Stomach (tissue), 19 donors: ENCODE measurements at places on chromosomes 1 and 21. TPM values are rescaled to one million over a fixed set of nuclear protein-coding genes. Genes with fewer than 3 reads are reported as not detected.

- DNase-seq, result peak; percentile 55
Observed at GRCh38 chr1:183331091-183331742, 87.0 kb downstream of the NMNAT2 start.

DNA sequence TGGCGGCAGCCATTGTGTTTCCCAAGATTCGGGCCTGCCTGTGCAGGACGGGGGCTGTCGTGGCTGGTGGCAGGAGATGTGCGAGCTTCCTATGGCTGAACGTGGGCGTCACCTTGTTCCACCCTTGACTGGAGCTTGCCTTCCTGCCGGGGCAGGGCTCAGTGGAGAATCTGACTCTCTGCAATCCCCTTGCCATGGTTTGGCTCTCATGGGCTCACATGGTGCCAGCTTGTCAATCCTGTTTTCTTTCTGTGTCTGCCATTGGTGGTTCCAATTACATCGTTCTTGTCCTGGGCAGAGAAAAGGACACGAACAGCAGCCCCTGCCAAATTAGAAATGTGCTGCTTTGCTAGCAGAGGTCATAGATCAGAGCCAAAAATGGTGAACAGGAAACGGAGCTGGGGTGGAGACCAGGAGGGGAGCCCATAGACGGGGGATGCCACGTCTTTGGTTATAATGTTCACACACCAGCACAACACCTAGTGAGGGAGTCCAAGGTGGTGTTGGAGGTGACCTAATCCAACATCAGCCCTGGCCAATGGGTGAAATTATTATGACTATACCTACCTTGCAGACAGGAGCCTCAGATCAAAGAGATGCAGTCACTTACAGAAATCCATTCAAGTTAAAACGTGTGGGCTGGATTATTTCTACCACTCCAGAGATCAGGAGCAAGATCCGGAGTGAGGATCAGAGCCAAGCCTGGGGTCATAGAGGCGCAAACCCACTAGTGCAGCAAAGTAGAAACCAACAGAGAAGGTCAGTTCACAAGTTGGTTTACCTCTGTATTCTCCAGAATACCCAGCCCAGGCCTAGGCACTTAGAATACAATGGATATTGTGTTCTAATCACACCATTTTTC lies 253.1 kb downstream of the SIPA1L2 start:
- DNase-seq, result no peak

DNA sequence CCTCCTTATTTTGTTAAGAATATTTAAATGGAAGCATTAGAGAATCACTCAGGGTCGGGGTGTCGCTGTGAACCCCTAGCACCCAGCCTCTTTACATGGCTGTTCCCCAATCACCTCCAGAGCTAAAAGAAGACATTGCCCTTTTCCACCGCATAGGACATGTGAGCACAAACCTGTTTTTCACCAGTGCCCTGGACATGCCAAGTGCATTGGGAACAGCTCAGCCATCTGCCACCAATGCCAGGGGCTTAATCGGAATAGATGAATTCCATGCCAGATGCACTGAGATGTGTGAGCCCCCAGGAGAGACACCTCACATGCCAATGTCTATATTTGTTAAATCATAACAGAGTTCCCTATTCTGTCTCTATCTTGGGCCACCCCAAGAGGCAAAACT lies 33.3 kb downstream of the EIF2D start:
- DNase-seq, result no peak

DNA sequence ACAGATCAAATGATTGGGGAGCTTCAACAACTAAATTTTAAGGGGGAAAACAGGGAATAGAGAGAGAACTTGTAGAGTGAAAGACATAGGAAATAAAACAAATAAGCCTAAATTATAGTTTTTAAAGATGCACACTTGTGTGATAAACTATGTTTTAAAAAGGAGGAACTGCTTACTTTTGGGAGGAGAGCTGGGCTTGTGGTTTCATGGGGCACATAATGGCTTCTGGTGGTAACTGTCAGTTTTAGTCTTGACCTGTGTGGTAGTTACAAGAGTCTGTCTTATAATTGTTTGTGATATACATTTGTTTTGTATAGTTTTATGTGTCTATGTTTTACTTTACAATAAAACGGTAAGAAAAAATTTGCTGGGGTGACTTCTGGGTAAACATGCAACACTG lies 165.3 kb downstream of the COL24A1 start:
- no peak for DNase-seq

GRCh38 chr21:25859235-25859929 lies 124.6 kb downstream of the GABPA start:
- no peak for DNase-seq

- DNase-seq, result no peak
Observed at GRCh38 chr1:27306892-27307761, 14.8 kb upstream of the TMEM222 start.

DNA sequence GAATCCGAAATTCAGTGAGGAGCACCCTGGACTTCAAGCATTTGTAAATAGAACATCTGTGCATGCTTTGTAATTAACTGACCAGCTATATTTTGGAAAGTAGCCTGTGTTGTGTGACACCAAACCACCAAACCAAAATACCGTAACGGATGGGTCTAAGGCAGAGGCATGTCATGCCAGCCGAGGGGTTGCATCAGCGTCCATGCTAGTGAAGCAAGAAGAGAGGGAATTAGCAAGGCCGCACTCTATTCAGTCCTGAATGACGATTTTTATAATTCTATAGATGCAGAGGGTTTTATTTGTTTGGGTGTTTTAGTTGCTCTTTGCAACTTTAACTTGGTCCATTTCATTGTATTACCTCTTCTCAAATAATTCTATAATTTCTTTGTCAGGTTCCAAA lies 116.8 kb upstream of the SMYD2 start:
- DNase-seq, result no peak

- DNase-seq, result no peak
Observed at GRCh38 chr21:37582590-37582989, 216.0 kb downstream of the DYRK1A start.

- DNase-seq, result no peak
Observed at GRCh38 chr1:156149374-156150332, 3.7 kb upstream of the SEMA4A start.

DNA sequence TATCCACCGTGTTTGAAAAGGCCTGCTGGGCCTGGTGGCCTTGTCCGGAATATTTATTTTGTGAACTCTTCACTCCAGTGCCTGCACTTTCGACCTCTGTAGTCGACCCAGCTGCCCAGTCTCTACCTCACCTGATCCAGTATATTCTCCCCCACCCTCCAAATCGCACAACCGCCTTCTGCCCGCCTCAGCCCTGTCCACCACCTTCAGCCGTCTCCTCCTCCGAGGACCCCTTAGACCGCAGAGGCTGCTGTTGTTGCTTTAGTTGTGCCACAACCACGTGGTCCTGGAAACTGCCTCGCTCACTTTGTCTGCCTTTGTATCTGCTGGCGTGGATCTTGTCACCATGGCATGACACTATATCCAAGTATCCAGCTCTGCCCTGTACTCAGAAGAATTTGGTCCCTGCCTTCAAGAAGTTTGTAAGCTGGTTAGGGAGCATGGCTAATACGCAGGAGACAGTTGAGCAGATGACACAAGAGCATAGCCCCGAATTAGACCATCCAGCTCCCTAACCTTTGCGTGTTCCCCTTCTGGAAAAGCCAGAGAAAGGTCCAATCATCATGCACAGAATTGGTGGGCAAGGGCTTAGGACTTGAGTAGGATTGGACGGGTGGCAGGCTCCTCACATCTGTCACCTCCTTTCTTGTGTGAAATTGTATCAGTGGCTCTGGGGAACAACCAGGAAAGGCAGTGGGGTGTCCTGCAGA lies 1.5 kb downstream of the PHGDH start:
- DNase-seq, result peak; percentile 60

- DNase-seq, result peak; percentile 70
Observed at GRCh38 chr1:64505944-64506655, 36.2 kb downstream of the CACHD1 start.

DNA sequence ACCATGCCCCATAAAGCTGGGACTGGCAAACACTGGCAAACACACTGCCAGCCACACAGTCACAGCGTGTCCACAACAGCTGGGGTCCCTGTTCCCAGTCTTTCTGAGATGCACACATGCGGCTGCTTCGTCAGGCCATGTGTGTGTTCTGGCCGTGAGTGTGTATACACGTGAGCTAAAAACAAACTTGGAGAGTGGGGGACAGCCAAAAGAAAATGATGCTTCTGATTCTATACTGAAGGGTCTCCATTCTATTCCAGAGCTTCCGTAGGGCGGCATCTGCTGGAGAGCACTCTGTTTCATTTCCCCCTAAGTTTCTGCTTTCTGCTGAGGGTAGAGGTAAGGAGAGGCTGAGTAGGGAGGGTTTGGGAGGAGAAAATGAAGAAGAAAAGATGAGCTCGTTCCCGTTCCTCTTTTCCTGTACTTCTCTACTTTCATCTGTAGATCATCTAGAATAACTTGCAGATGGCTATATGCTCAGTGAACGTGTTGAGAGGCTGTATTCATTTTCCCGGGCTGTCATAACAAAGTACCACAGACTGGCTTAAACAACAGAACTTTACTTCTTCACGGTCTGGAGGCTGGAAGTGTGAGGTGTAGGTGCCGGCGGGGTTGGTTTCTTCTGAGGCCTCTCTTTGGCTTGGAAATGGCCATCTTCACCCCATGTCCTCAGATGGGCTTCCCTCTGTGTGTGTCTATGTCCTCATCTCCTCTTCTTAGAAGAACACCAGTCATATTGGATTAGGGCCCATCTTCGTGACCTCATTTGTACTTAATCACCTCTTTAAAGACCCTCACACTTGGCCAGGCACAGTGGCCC lies 151.6 kb downstream of the TOMM20 start:
- no peak for DNase-seq

The LGR6 gene
- total RNA-seq, result 0.43 TPM

The OPRD1 gene
- total RNA-seq, result not detected

The MYBPH gene
- total RNA-seq, result not detected
